ENCODE measurements at places on chromosomes 6 and 20.
A peak's percentile ranks its signal among the peaks of the same experiment; 100 is the strongest.

DNA sequence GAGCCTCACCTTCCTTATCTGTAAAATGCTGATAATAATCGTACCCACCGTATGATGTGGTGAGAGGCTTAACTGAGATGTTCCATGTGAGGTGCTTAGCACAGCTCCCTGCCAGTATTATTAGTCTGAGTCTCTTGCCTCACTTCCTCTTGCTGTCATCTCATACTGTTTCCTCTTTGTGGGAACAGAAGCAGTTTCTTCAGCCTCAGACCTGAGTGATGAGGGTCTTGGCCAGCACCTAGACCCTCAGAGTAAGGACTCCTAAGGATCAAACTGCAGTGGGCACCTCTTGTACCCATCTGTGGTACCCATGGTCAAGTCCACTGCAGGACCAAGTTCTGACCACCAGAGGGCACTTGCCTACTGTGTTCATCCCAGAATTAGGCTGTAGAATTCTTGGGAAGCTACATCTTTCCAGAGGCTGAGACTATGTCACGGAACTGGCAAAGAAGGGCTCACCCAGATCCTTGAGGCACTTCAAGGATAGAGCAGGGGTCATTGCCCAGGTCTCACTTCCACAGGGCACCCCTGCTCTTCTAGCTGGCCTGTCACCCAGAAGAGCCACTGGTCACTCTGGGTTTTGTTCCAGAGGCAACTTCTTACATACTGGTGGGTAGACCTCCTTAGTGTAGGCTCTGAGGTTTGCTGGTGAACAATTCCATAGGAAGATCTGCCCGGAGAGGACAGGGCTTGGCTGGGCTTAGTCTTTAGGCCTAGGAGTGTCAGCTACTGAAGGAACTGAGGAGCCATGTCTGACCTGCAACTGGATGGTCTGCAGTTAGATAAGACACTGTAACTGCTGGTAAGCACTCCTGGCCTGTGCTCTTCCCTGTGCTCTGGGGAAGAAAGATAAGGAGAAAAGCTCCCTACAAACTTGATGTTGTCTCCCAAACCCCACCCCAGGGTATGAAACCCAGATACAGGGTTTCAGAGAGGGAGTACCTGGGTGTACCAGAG lies 20.6 kb upstream of the SGK2 start:
- DNase-seq: peak; percentile 34

DNA sequence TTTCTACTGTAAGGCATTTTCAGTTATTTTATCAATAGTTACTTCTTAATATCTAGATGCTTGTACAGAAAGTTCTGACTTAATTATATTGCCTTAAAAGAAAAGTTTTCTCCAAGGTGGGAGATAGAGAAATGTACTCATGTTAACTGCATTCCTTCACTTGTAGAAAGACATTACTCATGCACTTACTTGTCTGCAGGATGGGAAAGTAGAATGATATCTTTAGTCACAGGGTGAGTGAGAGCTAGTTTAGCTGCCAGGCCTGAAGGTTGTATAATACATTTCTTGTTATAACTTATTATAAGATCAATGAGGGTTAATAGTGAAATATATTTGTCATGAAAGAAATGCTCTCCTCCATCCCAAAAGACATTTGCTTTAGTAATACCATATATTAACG lies 92.1 kb downstream of the CRYBG1 start:
- peak; percentile 46 for DNase-seq

DNA sequence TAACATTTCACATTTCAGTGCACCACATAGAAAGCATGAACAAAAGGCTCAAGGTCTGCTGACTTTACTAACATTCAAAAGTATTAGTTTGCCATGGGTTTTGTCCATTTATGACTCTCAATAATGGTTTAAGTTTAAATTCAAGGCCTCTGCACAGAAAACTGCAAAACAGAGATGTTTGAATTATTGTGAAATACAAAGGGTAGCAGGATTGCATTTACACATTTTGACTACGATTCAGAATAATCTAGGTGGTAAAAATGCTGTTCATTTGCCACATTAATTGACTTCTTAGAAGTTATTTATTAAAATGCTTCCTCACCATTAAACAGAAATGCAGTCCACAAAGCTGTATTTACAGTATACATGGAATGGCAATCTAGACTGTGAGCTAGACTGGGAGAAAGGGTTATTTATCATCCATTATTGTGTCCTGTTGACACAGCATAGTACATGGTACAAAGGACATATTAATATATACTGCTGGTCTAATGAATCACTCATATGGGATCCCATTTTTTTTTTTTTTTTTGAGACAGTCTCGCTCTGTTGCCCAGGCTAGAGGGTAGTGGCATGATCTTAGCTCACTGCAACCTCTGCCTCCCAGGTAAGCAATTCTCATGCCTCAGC lies 18.0 kb downstream of the USP49 start:
- no peak for DNase-seq

- DNase-seq: no peak
Observed at GRCh38 chr6:161257793-161258457, 15.9 kb downstream of the AGPAT4 start.

- no peak for DNase-seq
Observed at GRCh38 chr6:53360093-53360912, 11.6 kb upstream of the ELOVL5 start.

DNA sequence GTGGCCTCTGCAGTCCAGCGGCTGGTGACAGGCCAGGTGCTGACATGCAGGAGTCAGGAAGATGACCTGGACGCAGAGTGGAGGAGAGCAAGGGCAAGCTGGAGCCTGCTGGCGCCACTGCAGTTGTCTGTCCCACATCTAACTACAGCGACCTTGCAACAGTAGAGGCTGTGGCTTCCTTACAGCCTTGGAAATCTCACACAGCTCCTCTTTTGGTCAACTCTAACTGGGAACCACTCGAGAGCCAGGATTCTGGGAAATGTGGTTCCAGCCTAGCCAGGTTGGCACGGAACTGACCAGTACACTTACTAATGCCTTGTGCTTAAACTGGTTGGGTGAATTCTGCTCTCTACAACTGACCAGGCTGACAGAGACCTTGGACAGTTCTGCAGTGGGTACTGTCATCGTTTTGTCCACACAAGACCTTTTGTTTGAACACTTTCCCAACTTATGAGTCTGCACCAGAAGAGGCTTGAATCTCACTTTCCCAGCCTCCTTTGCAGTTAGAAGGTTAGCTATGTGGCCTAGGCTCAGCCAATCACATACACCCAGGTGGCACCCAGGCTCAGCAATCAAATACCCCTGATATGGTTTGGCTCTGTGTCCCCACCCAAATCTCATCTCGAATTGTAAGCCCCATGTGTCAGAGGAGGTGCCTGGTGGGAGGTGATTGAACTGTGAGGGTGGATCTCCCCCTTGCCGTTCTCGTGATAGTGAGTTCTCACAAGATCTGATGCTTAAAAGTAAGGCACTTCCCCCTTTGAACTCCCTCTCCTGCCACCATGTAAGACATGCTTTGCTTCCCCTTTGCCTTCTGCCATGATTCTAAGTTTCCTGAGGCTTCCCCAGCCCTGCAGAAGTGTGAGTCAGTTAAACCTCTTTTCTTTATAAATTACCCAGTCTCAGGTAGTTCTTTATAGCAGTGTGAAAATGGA lies 153.5 kb downstream of the ZMYND8 start:
- no peak for DNase-seq

- no peak for DNase-seq
Observed at GRCh38 chr20:16477632-16478031, 95.6 kb downstream of the KIF16B start.

- peak; percentile 13 for DNase-seq
Observed at GRCh38 chr6:43575105-43575771, 600 bp downstream of the XPO5 start.

DNA sequence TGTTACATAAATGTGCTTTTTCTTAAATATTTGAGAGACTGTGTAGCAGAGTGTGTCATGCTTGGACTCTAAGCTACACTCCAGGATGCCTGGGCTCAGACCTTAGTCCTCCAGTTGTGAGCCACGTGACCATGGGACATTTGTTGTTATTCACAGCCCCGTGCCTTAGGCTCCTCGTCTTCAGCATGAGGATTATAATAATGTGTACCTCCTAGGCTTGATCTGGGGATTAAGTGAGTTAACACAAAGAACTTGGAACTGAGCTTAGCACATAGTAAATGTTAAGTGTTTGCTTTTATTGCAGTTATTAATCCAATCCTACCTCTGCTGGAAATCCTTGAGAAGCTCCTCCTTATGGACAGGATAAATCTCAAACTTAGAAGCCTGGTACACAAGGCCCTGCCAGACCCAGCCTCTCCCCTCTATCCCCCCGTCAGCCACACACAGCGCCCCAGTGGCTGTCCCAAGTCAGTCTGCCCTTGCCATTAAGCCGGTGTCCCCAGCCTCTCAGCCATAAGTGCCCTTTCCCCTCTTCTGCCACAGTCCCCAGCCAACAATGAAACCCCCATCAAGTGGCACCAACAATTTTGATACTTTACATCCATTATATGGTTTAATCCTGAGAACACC lies 177.5 kb downstream of the TMEM242 start:
- DNase-seq: no peak

DNA sequence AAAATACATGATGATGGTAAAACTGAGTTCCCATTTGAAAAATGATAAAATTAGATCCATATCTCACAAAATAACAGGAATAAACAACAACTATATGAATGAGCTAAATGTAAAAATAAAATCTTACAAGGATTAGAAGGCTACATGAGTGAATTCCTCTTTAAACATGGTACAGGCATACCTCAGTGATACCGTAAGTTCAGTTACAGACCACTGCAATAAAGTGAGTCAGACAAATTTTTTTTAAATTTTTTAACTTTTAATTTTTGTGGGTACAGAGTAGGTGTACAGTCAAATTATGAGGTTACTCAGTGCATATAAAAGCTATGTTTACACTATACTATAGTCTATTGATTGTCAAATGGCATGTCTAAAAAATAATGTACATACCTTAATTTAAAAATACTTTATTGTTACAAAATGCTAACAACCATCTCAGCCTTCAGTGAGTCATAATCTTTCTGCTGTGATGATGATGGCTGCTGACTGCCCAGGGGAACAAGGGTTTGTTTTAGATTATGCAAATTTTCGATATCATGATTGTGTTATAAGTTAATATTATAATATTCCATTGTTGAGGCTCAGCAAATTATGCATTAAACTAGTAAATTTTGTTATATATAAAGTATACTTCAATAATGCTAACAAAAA lies 222.8 kb upstream of the RUNX2 start:
- DNase-seq: no peak

DNA sequence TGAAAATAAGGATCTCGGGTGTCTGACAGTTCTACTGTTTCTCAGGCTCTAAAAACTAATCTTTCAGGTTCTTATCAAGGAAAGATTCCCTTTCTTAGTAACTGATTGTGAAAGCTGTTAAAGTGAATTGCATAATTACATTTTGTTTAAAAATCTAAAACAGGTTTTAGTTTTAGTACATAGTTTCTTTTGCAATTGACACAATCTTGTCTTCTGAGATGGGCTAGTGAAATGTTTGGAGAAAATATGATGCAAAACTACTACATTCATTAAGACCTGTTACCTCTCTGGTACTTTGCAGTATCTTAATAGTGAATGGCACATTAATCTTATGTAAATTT lies 298.4 kb downstream of the UTRN start:
- DNase-seq: no peak

DNA sequence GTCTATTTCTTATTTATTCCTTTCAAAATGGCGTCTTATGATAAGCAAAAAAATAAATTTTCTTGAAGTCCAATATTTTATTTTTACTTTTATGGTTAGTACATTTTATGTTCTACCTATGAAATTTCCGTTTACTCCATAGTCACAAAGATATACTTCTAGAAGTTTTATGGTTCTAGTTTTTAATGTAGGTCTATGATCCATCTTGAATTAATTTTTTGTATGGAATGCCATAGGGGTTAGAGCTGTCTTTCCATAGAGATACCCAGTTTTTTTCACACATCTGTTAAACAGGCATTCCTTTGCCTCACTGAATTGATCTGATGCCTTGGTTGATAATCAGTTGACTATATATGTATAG lies 24.9 kb upstream of the ASIP start:
- no peak for DNase-seq

GRCh38 chr6:2749969-2750600 lies 637 bp downstream of the MYLK4 start:
- DNase-seq: no peak

GRCh38 chr20:20520776-20521175 lies 152.9 kb downstream of the INSM1 start:
- DNase-seq: peak; percentile 88

GRCh38 chr6:159052720-159053119 lies 7.9 kb upstream of the TAGAP start:
- no peak for DNase-seq

- DNase-seq: no peak
Observed at GRCh38 chr20:43915211-43916072, 790 bp downstream of the TOX2 start.

GRCh38 chr6:100381111-100381510 lies 83.6 kb downstream of the SIM1 start:
- no peak for DNase-seq

- DNase-seq: no peak
Observed at GRCh38 chr6:27838945-27839625, 73.1 kb downstream of the OR2B2 start.

DNA sequence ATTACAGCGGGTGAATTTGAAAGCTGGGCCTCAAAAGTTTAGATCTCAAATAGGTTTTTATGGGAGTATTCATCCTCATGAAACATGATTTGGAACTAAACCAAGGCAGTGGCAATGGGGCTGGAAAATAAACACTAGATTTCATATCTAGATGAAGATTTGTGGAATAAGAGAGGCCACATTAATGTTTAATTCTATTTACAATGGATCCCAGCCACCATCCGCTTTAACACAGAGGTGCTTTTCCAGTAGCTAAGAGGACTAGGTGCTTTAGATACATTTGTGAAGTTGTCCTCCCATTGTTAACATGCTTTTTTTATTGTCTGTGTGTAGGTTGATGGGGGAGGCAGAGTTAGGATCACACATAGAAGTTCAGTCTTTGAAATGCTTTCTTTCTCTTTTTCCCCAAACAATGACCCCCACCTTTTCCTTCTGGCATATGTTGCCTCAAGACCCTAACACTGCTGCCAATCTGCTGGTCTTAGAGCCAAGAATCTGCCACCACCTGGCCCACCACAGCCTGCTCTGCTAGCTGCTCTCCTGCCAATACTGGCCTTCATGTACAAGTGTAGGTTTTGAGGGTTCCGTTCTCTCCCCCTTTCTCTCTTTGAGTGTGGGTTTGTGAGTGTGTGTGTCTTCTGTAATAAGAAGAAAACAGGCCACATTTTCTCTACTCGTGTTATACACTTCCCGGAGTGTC lies 27.8 kb upstream of the GFRAL start:
- no peak for DNase-seq

- no peak for DNase-seq
Observed at GRCh38 chr6:101806241-101806640, 412.7 kb downstream of the GRIK2 start.

GRCh38 chr6:164690241-164690640 lies 619.2 kb downstream of the C6orf118 start:
- no peak for DNase-seq
